ENCODE measurements at places on chromosomes 11 and 22. TPM values are rescaled to one million over a fixed set of nuclear protein-coding genes. Genes with fewer than 3 reads are reported as not detected.

The OR8G1 gene
- not detected for total RNA-seq

The HMBS gene
- total RNA-seq: 45.6 TPM

The OR2AG1 gene
- total RNA-seq: not detected

The LMF2 gene
- total RNA-seq: 33.1 TPM

The KDELR3 gene
- 17.9 TPM for total RNA-seq

The TMX2 gene
- 150 TPM for total RNA-seq

The CDKN1C gene
- 7.3 TPM for total RNA-seq

The PGA5 gene
- not detected for total RNA-seq

The BTBD10 gene
- total RNA-seq: 42.8 TPM

The OR5AS1 gene
- total RNA-seq: not detected

The KRTAP5-11 gene
- not detected for total RNA-seq

The ACTN3 gene
- not detected for total RNA-seq

The MMP8 gene
- not detected for total RNA-seq

The OR4S1 gene
- total RNA-seq: not detected

The H19 gene
- total RNA-seq: 10.4 TPM

The SLC25A45 gene
- 13.3 TPM for total RNA-seq

The GLYATL2 gene
- total RNA-seq: not detected

The GUCY1A2 gene
- total RNA-seq: 0.08 TPM

The RAB39A gene
- 0.36 TPM for total RNA-seq

The KCNJ5 gene
- total RNA-seq: not detected

The CLDN5 gene
- total RNA-seq: not detected

The MAFF gene
- 17.5 TPM for total RNA-seq

The OR52L1 gene
- not detected for total RNA-seq

The UBASH3B gene
- 36.5 TPM for total RNA-seq

The GAB4 gene
- total RNA-seq: not detected

The SDF2L1 gene
- 58.0 TPM for total RNA-seq

The CLCF1 gene
- 42.2 TPM for total RNA-seq

The PTS gene
- total RNA-seq: 36.9 TPM

The PKP3 gene
- 41.0 TPM for total RNA-seq

The CD3G gene
- total RNA-seq: not detected

The SPTBN2 gene
- total RNA-seq: 8.7 TPM

The KREMEN1 gene
- total RNA-seq: 4.5 TPM

The SLC25A17 gene
- 21.9 TPM for total RNA-seq
